NCI-H2029 treated with DMSO at 0.1 percent for 48 hours (cell line): ENCODE measurements at places on chromosomes 2 and 18.

DNA sequence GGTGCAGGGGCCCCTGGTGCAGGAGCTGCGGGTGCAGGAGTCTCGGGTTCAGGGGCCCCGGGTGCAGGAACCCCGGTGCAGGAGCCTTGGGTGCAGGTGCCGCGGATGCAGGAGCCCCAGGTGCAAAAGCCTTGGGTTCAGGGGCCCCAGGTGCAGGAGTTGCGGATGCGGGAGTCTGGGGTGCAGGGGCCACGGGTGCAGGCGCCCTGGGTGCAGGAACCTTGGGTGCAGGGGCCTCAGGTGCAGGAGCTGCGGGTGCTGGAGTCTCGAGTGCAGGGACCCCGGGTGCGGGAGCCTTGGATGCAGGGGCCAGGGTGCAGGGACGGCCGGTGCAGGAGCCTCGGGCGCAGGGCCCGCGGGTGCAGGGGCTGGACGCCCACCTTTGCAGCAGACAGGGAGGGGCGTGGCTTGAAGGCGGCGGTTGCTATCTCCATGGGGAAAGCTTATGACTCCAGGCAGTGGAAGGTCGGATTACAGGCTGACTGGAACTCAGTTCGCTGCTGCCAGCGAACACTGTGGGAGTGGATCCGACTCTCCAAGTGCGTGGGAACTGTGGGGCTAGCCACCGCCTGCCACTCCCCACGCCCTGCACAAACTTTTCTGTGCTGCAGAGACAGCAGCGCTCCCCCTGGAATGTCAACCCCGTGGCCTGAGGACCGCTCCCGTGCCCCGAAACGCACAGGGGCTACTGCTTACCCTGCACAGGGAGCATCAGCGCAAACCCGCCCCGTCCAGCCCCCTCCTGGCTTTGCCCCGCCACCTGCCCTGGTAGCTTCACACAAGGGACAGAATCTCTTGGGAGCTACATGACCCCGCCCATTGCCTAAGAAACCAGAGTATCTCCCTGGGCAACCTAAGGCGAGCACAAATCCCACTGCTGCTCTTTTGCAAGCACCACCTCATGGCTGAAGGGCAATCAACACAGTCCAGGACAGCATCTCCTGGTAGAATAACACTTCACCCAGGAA is 40.3 kb downstream of the COPS9 start:
- DNase-seq: no peak

DNA sequence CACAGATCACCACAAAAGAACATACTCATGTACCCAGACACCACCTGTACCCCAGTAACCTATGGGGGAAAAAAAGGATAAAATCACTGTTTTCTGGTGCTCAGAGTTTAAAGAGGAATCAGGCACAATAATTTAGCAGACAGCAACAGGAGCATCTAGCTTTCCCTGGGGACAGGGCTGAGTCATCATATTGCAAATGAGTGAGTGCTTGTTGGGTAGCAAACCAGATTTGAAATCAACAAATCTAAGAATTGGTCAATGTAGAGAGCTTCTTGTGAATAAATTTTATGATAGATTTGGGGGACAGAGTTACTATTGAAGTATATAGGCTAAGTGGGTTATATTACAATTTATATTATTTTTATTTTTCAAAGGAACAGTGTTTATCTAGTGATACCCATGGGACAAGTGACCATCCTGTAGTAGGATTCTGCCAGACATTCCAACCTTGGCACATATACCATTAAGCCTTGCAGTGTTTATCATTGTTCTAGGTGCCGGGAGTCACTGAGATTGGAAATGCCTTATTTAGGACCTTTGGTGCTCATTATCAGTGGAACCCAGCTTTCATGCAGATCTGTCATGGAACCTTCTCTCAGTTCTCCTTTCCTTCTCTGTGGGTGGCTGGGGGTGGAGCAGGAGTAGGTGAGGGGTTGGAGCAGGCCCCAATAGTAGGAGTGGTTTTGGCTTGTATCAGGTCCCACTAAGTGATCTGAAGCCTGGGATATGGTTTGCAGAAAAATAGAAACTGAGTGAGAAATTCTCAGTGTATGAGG is 117.2 kb downstream of the CERS6 start:
- no peak for DNase-seq

DNA sequence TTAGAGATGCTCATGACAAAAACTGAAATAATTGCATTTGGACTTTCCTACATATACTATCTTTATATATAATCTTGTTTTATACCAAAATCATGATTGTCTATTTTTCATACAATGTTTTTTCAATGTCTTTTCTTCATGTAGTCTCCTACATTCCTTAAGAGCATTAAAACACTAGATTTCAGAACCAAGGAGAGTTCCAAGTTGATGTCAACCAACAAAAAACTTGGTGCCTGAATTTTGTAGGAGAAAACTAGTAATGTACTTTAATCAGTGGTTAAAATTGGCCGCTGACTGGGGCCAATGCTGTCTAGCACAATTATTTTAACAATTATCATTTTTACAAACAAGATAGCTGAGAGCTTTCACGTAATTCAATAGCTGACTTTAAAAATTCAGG is 678.8 kb downstream of the DCC start:
- no peak for DNase-seq

- no peak for DNase-seq
These were observed 94.8 kb upstream of the LPIN2 start for GRCh38 chr18:3107740-3108151.

DNA sequence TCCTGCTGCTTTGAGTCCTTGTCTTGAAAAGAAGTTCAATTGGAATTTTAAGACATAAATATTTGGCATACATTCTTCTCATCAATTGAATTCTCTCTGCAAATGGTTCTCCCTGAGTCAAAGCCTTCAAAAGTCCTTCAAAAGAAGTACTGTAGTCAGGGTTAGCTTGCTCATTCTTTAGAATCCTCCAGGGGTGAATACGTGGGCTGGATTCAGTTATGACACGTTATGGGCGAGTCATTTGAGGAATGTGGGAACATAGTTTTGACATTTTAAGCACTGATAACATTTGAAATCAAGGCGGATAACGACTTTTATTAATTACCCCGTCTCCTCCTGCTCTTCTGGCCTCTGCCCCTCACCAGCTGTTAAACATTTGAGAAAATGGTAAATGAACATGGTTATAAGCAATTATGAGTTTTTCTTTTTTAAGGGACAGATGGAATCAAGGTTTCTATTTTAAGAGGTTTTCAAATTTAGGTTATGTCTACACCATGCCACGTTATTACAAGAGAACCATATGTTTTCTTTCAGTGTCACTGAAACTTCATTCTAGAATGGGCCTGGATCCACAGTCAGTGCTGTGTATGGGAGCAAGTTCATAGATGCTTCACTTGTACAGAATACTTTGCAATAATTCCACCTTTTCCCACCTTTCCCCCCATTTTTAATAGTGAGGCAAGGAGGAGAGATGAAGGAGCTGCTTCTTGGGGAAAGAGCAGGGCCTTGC is 273.1 kb downstream of the TSN start:
- DNase-seq: no peak

DNA sequence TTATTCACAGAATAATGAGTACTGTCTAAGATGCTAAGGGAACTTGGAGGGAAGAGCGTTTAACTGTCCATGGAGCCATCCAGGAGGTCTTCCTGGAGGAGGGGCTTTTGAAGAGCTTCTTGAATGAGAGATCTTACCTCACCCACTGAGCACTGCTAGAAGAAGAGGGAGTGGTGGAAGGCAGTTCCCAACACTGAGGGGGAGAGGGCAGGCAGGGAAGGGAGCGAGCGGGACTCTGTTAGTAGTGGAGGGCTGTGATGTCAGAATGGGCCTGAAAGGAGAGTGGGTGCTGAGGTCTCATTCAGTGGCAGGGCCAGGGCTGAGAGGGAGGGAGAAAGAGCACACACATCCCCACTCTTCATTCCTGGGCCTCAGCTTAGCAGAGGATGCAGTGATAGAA is 65.0 kb downstream of the NCK2 start:
- no peak for DNase-seq

GRCh38 chr2:81645745-81646301 is 1341.3 kb upstream of the LRRTM1 start:
- DNase-seq: no peak

- DNase-seq: no peak
These were observed 36.5 kb downstream of the HADHB start for GRCh38 chr2:26281226-26281625.

DNA sequence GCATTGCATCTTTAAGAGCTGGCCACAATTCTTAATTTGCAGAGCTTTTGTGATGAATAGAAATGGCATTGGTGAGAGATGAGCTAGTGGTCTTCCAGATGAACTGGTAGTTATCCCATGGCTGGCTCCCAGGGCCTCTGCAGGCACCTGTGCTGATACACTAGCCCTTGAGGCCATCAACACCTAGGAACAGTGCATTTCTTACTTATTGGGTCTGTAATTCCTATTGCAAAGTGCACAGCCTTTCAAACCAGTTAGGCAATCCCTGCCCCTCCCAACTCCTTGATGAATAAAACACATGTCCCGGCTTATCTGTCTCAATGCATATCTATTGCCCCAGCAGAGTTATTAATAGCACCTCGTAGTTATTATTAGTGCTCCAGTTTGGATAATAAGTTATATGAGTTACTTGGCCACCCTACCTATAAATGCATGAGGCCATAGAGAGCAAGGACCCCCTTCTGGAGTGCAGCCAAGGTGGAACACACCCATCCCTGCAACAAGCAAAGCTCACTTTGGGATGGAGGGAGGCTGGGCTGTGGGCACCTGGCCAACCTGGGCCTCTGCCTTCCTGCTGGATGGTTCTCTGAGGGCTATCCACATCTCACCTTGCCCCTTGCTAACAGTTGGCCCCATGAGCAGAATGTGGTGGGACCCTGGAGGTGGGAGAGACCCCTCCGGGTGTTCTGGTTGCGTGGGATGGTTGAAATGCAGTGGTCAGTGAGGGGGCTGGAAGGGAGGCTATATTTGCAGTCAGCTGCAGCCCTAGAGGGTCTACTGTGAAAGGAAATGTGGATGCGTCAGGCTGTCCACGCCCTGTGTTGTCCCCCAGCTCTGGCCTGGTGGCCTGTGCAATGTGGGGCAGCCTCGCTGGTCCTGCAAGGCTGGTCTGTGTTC is 455.9 kb upstream of the HS6ST1 start:
- no peak for DNase-seq

- DNase-seq: no peak
These were observed 84.1 kb upstream of the MGAT5 start for GRCh38 chr2:134169788-134170187.

- DNase-seq: no peak
These were observed 676.1 kb upstream of the CELF4 start for GRCh38 chr18:38241736-38242135.

DNA sequence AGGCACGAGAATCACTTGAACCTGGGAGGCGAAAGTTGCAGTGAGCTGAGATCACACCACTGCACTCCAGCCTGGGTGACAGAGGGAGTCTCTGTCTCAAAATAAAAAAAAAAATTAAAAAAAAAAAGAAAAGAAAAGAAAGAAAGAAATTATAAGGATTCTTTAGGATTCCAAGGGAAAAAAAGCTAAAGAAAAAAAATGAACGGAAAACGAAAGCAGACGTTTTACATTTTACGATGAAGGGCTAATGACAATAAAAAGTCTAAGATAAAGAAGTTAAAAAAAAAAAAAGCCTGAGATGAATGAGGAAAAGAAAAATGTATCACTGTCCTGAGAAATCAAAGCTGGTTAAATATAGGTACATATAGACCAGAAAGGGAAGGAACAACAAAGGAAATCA is 58.5 kb downstream of the SOS1 start:
- DNase-seq: no peak

GRCh38 chr2:32453242-32454062 is 96.6 kb downstream of the BIRC6 start:
- no peak for DNase-seq
